ENCODE measurements at places on chromosomes 12 and 14.

GRCh38 chr14:74202113-74202512 is 37.1 kb upstream of the VSX2 start:
- DNase-seq: no peak

DNA sequence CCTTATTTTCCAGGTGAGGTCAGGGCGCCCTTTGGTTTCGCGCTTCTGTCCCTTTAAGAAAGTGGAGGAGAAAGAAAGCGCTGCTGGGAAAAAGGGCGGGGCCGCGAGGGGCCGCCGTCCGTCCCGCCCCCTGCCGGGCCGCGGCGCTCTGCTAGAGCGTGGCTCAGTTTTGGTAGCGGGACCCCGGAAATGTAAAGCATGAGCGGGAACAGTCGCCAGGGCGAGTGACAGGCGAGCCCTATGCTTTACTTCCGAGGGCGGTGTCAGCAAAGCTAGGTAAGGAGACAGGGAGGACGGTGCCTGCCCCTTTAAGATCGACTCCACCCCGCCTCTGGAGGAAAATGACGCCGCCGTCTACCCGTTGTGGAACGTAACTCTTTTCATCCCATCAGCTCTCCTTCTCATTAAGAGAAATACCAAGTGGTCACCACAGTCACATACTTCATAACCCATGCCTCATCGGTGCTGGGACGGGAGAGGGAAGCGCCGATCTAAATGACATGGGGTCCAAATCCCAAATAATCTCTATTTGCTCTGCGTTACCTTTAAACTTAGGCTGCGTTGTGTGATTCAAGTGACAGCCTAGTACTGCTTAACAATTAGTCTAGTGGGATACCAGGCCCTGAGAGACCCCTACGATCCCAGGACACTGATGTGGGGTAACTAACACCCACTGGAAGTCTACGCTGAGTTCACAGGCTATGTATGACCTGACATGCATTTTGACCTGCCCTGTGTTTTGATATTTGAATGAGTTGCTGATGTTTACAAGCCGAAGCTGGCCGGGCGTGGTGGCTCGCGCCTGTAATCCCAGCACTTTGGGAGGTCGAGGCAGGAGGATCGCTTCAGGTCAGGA is at the start of gene ETFBKMT:
TSS of gene ETFBKMT (plus strand) at position 602 of the 856 bp plus-strand sequence. CDS start 2,266 bp downstream, outside the sequence.
- DNase-seq: peak; percentile 96

- DNase-seq: no peak
Measured at GRCh38 chr12:105083031-105083430, 1.2 kb downstream of the ALDH1L2 start.

DNA sequence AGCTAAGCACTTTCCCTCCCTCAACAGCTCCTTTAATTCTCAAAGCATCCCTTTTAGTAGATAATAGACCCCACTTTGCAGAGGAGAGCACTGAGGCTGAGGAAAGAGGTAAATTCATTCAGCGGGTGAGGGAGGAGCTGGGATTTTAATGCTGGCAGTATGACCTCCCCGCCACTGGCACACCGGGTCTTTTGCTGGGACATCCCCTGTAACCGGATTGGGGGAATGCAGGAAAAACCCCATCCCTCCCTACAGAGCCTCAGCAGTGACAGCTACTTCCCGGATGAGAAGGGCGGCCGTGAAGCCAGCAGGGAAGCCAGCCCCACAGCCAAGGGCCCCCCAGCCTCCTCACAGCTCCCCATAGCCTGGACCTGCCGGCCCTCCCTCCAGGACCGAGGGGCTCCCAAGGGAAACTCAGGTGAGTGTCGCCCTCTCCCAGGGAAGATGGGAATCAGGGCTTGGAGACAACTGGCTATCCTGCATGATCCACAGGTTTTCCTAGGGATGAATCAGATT is 12.1 kb downstream of the ZBTB39 start:
- no peak for DNase-seq

- DNase-seq: peak; percentile 53
Measured at GRCh38 chr12:105330931-105331804, 677 bp downstream of the C12orf75 start.

- peak; percentile 63 for DNase-seq
Measured at GRCh38 chr12:22100958-22101748, 55.1 kb downstream of the CMAS start.

- DNase-seq: no peak
Measured at GRCh38 chr12:79842630-79843029, 92.3 kb downstream of the PPP1R12A start.

GRCh38 chr12:124344022-124344421 is 49.1 kb downstream of the RFLNA start:
- DNase-seq: no peak

DNA sequence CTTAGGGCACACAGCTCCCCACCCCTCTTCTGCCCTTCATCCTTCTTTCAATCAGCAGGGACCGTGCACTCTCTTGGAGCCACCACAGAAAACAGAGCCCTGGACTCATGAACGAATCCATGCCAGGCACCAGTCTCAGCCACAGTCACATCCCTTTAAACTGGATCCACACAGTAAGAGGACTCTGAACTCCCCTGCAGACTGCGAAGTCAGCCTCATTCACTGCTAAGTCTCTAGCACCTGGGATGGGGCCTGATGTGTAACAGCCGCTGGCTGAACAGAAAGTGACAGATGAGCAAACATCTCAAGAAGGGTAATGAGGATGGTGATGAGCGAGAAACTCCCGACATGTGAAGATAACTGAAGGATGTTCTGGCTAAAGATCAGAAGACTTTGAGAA is 45.8 kb upstream of the IQSEC3 start:
- no peak for DNase-seq

DNA sequence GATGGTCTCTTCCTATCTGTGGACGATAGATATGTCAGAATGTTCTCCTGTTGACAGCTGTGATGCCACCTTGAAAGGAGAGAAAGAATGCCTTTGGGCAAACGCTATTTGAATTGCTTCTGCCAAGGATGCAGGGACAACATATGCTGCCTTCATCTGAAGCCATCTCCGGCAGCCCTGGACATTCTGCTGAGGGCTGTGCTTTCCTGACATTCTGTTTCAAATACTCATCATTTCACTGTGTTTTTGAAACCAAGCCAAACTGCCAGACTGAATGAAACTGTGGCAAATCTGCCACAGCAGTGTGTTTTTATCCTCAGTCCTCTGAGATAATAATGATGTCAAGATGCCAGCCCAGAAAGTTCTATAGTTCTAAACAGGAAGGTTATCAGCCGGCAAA is 85.8 kb upstream of the BCAT1 start:
- DNase-seq: no peak

DNA sequence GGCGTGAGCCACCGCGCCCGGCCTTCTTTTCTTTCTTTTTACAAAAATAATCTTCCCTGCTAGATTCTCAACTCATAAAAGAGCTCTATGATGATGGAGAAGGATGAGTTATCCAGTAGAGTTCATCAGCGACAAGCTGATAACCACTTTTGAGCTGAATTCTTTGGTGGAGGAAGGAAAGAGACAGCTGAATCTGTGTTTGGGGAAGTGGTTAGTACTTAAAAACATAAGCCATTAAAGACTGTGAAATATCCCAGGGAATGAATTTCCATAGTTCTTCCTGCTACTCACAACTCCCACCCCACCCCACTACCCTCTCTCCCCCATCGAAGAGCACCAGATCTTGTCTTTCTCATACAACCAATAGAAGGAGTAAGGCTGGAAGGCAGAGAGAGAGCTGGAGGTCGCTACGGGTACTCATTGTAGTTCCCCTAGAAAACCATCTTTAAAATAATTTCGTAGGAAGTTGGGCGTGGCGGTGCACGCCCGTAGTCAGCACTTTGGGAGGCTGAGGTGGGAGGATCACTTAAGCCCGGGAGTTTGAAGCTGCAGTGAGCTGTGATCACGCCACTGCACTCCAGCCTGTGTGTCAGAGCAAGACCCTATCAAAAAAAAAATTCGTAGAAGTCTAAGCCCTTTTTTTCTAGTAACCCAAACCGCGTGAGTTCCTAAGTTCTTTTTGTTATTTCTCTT is 647 bp upstream of the ESPL1 start:
- no peak for DNase-seq

GRCh38 chr12:112340230-112340629 is 42.0 kb downstream of the HECTD4 start:
- no peak for DNase-seq

DNA sequence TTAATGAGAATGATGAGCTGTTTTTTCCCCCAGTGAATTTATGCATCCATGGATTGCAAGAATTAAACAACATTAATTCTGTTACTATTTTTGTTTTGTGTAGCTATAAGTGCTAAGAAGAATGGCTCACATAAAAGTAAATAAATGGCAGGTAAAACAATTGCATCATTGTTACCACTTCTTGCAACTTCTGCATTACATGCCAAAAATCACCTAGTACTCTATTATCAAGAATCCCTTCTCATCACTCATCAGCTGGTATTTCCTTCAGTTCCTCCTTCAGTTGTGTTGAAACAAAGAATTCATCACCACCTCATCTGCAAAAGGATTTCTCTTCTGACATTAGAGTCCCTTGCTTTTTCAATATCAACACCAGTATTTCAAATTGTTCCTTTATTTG is 773 bp downstream of the A2M start:
- no peak for DNase-seq

DNA sequence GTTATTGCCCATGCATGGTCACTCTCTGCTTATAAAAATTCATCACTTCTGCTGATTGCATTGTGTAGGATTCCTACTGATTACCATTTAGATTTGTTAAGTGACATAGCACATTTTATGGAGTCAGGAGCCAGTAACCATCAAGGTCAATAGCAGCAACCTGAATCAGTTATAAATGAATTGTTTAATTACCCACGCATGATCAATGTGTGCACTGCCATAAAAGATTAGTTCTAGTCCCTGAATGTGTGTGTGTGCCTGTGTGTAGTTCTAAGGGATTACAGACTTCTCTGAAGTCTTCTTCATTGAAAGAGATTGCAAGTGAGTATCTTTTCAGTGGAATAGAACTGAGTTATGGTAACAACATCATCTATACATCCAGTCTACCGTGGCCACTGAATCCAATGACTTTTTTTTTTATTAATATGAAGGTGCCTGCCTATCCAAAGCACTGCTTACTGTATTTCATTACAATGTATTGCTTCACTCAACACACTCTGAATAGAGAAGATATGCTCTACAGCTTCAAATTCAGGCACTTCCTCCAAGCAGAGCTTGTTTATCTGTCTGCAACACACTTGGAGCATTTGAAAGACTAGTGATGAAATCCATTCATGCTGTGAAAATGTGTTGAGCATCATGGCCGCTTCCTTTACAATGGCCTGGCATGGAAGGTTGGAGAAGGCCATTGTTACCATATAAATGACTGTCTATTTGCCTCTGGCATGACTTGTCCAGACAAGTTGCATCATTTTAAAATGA is 381.7 kb downstream of the DIO2 start:
- no peak for DNase-seq

DNA sequence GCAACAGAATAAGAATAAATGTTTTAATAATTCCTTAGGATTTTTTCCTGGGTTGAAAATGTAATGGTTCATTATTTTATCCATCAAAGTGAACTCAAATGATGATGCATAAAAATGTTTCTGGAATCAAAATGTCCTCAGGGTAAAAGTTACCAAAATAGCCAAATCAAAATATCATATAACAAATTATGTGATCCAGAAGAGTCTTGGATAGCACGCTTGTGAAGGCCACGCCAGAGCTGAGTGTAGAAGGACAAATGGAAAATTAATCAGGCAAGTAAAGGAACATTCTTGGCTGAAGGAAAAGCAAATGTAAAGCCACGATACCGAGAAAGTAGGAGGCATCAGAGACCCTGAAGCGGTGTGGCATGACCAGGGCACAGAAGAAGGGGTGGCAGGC is 169.2 kb downstream of the CAPZA3 start:
- no peak for DNase-seq

GRCh38 chr12:57741844-57742738 is 2.7 kb upstream of the TSPAN31 start:
- DNase-seq: peak; percentile 82

DNA sequence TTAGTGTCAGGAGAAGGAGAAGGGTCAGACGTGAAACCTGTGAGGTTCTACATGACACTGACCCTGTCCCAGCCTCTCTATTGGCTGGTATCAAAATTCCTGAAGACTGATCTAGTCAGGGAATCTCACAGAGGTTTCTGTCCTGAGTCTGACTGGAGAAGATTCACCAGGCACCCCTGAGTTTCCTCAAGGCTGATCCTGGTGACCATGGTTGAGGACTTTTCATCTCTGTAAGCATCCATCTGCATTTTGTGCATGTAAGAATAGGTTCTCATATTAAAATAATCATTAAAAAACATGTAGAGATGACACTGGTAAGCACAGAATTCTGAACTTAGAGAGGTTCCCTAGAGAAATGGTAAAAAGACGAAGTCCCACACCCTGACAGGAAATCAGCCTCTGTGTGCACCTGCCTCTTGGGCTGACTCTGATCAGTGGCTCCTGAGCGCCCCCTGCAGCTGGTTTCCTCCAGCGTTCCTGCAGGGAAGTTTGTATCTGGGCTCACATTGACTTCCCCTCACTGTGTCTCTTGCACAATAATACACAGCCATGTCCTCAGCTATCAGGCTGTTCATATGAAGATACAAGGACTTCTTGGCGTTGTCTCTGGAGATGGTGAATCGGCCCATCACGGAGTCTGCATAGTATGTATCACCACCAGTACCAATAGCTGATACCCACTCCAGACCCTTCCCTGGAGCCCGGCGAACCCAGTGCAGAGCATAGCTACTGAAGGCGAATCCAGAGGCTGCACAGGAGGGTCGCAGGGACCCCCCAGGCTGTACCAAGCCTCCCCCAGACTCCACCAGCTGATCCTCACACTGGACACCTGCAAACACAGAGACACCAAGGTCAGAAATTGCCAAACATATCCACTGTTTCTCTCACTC is 991.9 kb downstream of the TMEM121 start:
- peak; percentile 85 for DNase-seq

GRCh38 chr14:58978343-58978742 is 210.1 kb upstream of the DAAM1 start:
- DNase-seq: no peak

GRCh38 chr12:3107954-3108353 is 30.8 kb downstream of the TSPAN9 start:
- DNase-seq: no peak

GRCh38 chr12:4118601-4119156 is 154.9 kb upstream of the CCND2 start:
- DNase-seq: no peak
